ENCODE measurements at places on chromosomes 11 and 22.

GRCh38 chr11:9840460-9841004 lies 176.7 kb downstream of the SWAP70 start:
- no peak for DNase-seq

DNA sequence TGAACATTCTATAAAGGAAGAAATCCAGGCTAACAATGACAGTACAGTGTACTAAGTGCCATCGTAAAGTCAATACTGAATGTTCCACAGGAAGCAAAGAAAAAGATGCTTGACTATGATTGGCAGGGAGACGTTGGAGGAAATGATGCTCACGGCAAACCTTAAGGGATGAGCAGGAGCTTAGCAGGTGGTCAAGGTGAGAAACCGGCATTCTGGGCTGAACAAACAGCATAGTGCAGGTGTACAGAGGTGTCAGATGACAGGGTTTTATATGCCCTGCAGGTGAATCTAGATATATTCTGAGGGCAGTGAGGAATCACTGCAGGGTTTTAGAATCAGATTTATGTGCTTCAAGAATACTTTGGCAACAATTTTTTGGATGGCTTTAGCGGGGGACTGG lies 85.3 kb upstream of the HEPHL1 start:
- no peak for DNase-seq

- DNase-seq, result no peak
Measured at GRCh38 chr11:116716621-116717020, 56.2 kb downstream of the BUD13 start.

- no peak for DNase-seq
Measured at GRCh38 chr11:126430581-126431335, 75.3 kb downstream of the ST3GAL4 start.

DNA sequence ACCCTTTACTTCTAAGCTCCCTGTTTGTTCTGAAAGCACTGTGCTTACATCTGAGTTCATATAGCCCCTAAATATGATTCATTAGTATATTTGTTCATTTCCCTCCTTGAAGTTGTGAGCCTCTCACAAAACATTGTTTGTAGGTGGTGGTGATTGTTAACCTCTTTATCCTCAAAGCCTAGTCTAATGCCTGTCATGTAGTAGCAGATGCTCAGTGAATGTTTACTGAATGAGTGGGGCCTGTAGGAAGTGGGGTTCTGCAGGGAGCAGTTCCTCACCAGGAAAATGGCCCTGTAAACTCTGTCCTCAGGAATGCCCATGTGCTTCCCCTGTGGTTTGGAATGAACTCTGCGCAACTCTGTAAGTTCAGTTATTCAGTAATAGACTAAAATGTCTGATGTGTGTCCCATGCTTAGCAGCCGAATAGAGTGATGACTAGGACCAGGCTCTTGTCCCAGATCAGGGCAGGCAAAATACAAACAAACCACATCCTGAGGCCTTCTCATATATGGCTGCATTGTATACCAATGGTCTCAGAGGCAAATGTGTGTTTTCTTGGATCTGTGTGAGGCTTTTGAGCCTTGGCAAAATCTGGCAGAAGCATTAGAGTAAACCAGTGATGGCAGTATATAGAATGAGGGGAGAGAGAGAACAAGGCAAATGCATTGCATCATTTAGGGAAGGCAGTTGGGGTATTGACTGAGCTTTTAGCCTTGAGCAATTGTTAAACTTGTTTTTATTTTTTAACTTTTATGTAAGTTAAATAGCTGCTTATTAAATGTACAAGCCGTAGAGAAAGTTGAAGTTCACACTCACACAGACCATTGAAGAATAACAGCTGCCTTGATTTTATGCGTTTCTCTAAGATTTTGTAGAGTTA lies 91.4 kb upstream of the BIRC3 start:
- no peak for DNase-seq

GRCh38 chr11:134372536-134372935 lies 39.5 kb downstream of the B3GAT1 start:
- no peak for DNase-seq

GRCh38 chr11:128468111-128468510 lies 119.2 kb downstream of the ETS1 start:
- DNase-seq, result no peak

- no peak for DNase-seq
Measured at GRCh38 chr11:111694851-111695250, 71.3 kb downstream of the PPP2R1B start.
